ENCODE measurements at places on chromosomes 1 and 21.

GRCh38 chr1:94755675-94756074 lies 64.5 kb upstream of the SLC44A3 start:
- DNase-seq: no peak

DNA sequence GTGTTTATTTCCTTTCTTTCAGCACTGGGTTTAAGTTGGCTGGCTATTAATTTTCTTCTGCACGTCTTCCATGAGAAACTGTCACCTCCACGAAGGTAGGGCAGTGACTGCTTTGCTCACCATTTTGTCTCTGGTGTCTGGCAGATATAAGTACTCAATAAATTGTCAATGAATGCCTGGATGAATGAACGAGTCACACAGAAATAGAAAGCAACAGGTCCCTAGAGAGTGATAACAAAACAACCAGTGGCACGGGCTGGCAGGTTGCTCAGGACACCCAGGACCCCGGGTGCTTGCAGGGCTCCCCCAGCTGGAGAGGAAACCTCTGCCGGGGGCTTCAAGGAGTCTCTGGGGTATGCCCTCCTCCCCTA lies 3.2 kb upstream of the MYOC start:
- no peak for DNase-seq

- DNase-seq: no peak
Observed at GRCh38 chr1:229640455-229640854, 14.4 kb downstream of the URB2 start.

- no peak for DNase-seq
Observed at GRCh38 chr1:61605607-61606321, 119.2 kb downstream of the TM2D1 start.

DNA sequence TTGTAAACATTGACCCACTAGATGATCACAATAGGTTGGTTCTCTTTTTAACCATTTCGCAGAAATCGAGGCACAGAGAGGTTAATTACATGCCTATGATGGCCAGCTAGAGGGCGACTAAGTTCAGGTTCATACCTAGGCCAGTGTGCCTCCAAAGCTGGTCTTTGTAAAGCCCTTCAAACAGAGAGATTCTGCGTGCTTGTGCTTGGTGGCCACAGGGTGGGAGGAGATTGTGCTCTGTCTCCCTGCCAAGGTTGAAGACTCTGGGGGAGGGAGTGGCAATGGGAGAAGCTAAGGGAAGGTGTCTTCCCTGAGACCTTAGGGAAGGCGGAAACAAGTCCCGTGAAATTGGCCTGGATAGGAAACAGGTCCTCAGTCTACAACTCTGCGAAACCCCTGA lies 59.1 kb upstream of the RBM15 start:
- DNase-seq: no peak

- DNase-seq: no peak
Observed at GRCh38 chr1:193593147-193593885, 406.9 kb upstream of the B3GALT2 start.

DNA sequence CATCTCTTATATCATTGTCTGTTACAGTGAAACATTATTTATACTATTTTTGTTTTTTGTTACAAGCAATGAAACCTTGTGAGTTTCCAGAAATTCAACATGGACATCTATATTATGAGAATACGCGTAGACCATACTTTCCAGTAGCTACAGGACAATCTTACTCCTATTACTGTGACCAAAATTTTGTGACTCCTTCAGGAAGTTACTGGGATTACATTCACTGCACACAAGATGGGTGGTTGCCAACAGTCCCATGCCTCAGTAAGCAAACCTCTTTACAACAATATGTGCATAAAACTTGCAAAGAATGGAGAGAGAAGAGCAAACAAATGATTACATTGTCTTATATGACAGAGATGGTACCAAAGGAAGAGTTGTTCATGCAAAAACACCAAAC lies 22.4 kb downstream of the CFHR4 start:
- DNase-seq: no peak

- DNase-seq: no peak
Observed at GRCh38 chr1:156948708-156949107, 28.3 kb downstream of the LRRC71 start.

DNA sequence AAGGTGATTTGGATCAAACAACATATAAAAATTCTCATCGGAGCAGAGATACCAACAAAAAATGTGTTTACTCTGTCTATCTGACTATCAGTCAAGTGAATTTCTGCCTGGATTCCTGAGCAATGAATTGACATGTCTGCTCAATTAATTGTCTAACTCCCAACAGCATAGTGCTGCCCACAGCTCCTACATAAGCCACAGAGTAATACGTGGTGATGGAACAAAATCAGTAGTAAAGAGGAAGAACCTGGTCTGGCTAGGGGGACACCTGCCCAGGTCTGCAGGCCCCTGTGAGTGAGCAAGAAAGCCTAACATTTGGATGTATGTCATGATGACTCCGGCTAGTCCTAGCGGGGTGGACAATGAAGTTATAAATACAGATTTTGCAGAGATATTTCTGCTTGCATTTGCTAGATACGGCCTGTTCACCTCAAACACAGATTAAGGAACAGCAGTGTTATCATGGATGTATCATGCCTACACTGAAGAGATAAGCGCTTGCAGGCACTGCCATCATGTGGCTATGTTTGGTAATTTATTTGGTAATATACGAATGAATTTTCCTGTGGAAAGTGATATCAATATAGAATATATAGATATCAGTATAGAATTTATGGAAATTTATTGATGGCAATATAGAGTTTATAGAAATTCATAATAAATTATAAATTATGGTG lies 69.6 kb upstream of the LRRC8B start:
- peak; percentile 35 for DNase-seq

- DNase-seq: no peak
Observed at GRCh38 chr1:7407980-7408770, 362.9 kb upstream of the VAMP3 start.

DNA sequence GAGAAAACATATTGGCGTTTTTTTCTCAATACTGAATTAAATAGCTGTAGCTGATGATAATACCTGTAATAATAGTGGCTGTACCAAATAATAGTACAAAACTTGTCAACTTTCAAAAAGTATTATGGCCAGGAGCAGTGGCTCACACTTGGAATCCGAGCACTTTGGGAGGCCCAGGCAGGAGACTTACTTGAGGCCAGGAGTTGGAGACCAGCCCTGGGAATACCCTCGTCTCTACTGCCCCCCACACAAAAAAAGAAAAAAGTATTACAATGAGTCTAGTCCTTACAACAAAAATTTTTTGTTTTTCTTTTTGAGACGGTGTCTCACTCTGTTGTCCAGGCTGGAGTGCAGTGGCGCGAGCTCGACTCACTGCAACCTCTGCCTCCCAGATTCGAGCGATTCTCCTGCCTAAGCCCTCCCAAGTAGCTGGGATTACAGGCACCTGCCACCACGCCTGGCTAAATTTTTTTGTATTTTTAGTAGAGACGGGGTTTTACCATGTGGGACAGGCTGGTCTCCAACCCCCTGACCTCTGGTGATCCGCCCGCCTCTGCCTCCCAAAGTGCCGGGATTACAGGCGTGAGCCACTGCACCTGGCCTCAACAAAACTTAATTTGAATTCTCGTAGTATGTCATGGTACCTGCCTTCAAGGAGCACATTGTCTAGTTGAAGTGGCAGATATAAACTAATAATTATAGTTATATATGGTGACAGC lies 1.4 kb downstream of the RBBP4 start:
- no peak for DNase-seq

DNA sequence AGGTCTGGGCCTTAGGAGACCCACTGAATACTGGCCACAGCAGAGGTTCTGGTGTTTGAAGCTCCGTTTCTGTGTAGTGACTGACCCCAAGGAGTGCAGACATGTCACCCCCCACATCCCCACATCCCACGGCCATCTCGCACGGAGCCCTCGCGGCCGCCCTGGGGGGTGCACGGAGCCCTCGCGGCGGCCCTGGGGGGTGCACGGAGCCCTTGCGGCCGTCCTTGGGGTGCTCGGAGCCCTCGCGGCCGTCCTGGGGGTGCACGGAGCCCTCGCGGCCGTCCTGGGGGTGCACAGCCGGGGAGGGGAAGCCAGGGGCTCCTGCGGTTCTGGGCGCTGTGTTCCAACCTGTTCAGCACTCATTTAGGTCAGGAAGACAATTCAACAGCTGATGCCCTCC lies 68.4 kb downstream of the SCCPDH start:
- no peak for DNase-seq

GRCh38 chr1:227422581-227422980 lies 104.3 kb upstream of the CDC42BPA start:
- DNase-seq: no peak

GRCh38 chr1:166910396-166910994 lies 34.4 kb upstream of the TADA1 start:
- DNase-seq: peak; percentile 55

- no peak for DNase-seq
Observed at GRCh38 chr1:5769146-5769545, 223.1 kb downstream of the NPHP4 start.

GRCh38 chr1:177927021-177927596 lies 42.7 kb downstream of the SEC16B start:
- DNase-seq: no peak
